ENCODE measurements at places on chromosomes 13 and 19. TPM values are rescaled to one million over a fixed set of nuclear protein-coding genes. Genes with fewer than 3 reads are reported as not detected.

- no peak for DNase-seq
These were observed 101.4 kb downstream of the STK24 start for GRCh38 chr13:98475522-98475921.

- no peak for DNase-seq
These were observed 48.6 kb upstream of the PCDH8 start for GRCh38 chr13:52896827-52897659.

DNA sequence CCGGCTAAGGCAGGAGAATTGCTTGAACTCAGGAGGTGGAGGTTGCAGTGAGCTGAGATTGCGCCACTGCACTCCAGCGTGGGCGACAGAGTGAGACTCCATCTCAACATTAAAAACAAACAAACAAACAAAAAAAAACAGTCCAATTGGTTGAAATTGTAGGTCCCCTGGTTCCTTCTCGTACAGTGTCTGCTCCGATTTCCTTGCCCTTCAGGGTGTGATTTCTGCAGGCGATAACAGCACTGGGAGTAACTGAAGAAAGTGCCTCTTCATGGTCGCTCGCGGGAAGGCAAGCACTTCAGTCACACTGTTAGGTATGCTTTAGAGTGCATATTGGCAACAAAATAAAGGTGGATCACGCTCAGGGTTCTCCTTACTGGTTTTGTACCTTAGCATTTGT is 39.7 kb downstream of the TPT1 start:
- DNase-seq: no peak

- peak; percentile 53 for DNase-seq
These were observed 64.5 kb downstream of the CHST8 start for GRCh38 chr19:33686262-33686661.

GRCh38 chr13:43044720-43045301 is 21.4 kb downstream of the DNAJC15 start:
- DNase-seq: no peak

DNA sequence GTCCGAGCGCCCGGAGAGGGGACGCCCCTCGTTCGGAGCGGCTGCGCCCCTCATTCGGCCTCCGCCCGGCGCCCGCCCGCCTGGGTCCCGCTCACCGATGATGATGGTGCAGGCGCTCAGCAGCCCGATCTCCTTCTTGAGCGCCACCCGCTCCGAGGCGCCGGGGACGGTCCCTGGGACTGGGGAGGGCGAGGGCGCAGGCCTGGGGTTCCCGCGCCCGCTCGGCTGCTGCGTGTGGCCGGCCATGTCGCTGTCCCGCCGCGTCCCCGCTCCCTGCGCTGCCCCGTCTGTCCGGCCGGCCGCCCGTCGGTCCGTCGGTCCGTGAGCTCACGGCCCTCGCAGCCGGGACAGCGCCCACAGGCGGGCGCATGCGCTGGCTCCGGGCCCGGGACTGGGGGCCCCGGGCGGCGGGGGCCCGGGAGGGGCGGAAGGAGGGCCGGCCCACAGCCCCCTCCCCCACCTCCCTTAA is at the start of gene SLC7A10:
Gene SLC7A10 (minus strand): TSS at position 393 of the 469 bp plus-strand sequence. CDS start 147 bp downstream, at position 246.
- DNase-seq: no peak

DNA sequence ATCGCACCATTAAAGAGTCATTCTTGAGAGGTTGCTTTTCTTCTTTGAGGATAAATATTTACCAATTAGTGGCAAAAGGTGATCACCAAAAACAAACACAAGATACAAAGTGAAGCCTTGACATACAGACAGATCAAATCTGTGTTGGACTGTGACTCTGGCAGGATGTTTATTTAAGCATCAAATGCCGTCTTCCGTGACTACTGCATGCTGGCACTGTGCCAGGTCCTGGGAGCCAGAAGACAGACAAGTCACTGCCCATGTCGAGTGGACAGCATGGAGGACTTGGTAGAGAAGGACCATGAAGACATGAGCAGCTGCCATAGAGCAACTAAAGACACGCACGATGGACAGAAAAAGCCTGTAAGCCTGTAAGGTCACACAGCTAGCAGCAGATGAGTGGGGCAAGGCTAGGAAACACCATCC is 92.8 kb upstream of the FARP1 start:
- no peak for DNase-seq

GRCh38 chr19:40908976-40909375 is 26.9 kb upstream of the CYP2A7 start:
- DNase-seq: no peak

- DNase-seq: no peak
These were observed 3.4 kb upstream of the DPF1 start for GRCh38 chr19:38227287-38228004.

DNA sequence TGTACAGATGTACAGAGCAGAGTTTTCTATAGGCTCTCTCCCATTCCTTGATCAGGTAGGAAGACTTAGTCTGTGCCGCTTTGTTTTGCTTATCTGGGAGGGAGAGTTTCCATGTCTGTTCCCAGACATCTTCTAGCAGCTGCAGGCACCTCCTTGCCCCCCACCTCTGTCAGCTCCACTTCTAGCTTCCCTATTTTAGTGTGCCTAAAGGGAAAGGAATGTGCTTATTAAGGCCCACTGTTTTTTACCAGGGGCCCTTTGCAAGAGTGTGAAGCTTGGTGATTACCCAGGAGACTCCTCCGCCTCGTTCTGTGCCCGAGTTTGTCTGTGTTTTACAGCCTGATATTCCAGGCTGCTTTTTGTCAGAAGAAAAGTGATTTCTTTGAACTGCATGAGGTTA is 1984.4 kb downstream of the OLFM4 start:
- no peak for DNase-seq

GRCh38 chr19:8363803-8364771 is at the start of gene ANGPTL4:
TSS of gene ANGPTL4 (plus strand) at chr19:8364155. CDS start at chr19:8364322, 167 bp downstream.
- DNase-seq: peak; percentile 77

- DNase-seq: peak; percentile 75
These were observed 3.5 kb downstream of the ANGPTL4 start for GRCh38 chr19:8367327-8368001.

DNA sequence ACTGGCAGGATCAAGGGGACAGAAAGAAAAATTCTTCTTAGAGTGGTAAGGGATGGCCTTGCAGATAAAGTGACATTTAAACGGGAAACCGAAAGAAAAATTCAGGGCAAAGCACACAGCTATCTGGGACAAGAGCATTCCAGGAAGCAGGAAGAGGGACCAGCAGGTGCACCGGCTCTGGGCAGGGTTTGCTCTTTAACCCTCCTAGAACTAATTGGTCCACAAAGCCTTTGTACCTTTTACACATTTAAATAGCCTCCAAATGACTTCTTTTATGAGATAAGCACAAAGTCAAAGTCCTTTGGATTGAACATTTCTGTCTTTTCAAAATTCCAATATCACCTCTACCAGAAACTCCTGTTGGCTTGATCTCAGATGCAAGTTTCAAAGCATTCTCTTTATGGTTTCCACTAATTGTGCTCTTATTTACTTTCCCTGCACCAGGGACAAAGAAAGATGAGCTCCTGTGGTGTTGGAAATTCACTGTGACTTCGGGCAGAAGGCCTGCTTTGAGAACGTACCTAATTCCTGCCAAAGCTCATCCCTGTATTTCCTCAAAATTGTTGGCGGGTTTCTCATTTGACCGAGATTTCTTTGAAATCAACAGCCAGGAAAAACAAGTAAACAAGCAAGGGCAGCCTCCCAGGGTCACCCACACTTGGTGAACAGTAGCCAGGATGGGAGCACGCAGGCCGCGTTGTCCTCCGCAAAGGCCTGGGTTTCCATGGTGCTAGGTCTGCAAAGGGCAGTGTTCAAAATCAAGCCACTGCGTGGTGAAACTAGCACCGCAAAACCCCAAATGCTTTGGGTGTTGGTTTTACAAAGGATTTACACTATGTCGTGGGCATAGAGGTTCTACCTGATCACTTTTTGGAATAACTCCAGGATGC is 98.6 kb downstream of the IRS2 start:
- no peak for DNase-seq

DNA sequence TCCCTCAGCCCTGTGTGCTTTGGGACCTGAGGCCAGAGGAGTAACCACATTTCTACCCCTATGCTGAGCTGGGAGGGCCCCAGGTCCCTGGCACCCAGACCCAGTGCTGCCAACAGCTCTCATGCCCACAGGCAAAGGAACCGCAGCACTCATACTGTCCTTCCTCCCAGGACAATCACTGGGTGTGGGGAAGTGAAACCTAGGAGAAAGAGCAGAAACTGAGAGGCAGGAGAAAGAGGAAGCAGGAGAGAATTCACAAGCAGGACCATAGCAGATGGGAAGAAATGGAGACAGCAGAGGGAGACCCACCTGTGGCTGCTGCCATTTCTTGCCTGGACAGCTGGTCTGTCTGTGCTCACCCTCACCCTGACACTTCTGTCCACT is 18.9 kb downstream of the CCDC97 start:
- DNase-seq: no peak

DNA sequence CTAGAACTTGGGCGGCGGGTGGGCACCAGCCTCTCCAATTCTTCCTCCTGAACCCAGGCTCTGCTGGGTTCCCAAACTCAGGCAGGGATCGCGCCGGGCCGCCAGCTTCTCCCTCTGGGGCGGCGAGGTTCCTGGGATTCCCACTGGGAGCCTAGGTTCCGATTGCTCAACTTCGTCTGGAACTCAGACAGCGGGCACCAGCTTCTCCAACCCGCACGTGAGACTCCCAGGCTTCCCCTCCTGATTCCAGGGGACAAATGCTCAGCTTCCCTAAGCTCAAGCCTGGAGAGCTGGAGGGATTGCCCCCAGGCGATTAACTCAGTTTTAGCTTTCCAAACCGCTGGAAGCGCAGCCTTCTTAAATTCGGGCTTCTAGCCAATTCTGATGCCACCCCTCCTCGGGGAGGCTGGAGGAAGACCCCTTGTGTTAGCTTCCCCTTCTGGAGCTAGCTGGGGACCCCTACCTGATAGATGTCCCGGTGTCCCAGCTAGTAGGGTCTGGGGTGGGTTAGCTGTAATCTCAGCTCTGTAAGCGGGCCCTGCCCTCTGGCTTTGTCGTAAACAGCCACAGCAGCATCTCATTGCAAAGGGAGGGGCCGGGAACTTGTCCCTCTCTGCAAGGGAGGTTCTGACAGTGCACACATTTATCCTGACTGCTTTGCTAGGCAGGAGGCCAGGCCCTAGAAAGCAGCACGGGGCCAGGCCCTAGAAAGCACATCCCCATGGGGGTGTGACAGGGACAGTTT is 671 bp downstream of the MCOLN1 start:
- peak; percentile 92 for DNase-seq

DNA sequence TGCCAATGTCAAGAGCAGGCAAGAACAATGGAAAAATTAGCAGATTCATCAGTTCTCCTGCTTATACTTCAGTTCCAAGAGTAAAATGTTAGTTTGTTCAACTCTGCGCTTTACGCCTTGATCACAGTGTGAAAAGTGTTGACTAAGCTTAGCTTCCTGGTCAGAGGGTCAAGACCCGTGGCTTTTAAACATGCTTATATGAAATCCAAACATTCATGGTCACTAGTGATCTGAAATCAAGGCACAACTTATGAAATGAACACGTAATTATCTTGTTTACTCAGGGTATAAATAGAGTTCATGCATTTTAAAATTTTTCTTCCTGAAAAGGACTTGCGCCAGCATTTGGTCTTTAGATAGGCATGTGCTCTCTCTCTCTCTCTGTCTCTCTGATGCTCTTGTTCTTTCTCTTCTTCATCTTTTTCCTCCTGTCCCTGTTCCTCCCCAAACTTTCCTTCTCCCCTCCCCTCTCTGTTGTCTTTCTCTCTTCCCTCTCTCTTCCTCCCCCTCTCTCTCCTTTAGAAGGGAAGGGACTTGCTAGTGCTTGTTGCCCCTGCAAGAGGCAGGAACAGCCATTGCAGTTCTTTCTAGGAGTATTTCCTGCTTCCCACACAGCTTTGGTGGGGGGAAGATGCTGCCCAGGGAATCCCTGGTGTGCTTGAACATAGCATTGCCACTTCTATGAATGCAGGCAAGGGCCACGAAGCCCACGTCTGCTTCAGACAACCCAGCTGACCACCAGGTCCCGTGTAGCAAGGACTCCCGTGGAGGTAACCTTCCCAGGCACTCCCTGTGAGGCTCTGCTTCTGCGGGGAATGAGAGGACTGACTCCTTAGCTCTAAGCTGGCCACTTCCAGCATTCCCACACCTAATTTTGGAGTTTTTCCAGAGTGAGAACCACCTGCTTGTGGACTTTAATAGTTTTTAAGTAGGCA is 7.1 kb upstream of the ZNF536 start:
- peak; percentile 54 for DNase-seq

GRCh38 chr13:53104136-53104535 is 75.5 kb downstream of the OLFM4 start:
- no peak for DNase-seq

- DNase-seq: peak; percentile 94
These were observed 73.8 kb downstream of the GADD45B start for GRCh38 chr19:2549701-2550191.

GRCh38 chr19:2110822-2111221 is 14.1 kb downstream of the IZUMO4 start:
- DNase-seq: no peak

GRCh38 chr19:54573330-54573872 is at the start of gene LILRA2:
TSS of gene LILRA2 (plus strand) at chr19:54573790. CDS start at chr19:54573879, 89 bp downstream.
- no peak for DNase-seq

- DNase-seq: no peak
These were observed 111.3 kb downstream of the ZNF486 start for GRCh38 chr19:20278342-20278741.

DNA sequence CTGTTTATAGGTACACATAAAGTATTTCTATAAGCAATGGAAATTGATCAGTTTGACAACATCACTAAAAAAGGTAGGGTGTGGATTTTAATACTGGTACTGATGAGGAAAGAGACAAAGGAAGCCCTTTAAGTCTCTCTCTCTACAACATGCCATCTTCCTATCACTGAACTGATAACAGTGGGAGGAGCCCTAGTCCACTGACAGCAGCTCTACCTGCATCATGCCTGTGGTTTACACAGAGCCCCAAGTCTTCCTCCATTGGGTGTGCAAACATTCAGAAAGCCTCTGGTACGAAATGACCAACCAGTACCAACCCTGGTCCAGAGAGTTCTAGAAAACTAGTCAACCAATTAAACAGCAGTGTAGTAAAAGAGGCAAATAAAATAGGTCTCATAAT is 53.4 kb downstream of the KLF12 start:
- no peak for DNase-seq

GRCh38 chr13:75426421-75426820 is 55.5 kb downstream of the TBC1D4 start:
- no peak for DNase-seq

- no peak for DNase-seq
These were observed 4.0 kb downstream of the GNA11 start for GRCh38 chr19:3098141-3098514.

DNA sequence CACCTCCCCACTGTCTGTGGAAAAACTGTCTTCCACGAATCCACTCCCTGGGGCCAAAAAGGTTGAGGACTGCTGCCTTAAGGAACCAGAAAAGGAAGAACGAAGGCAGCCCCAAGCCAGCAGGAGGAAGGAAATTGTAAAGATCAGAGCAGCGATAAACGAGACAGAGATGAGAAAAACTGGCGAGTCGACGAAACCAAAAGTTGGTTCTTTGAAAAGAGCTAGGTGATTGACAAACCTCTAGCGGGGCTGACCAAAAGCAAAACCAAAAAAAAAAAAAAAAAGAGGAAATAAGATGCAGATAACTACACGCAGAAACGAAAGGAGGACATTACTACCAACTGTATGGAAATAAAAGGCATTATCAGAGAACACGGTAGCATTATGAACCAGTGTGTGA is 76.9 kb downstream of the GADD45B start:
- DNase-seq: no peak

The FLT1 gene
- 16.3 TPM for total RNA-seq

The TSHZ3 gene
- total RNA-seq: 4.0 TPM

The SIGLEC12 gene
- 0.54 TPM for total RNA-seq

The CLEC11A gene
- total RNA-seq: 13.9 TPM

The PSPN gene
- 0.68 TPM for total RNA-seq

The SHISA7 gene
- 0.10 TPM for total RNA-seq

The LRRC63 gene
- total RNA-seq: not detected

The AP1M2 gene
- 61.3 TPM for total RNA-seq

The NLRP11 gene
- not detected for total RNA-seq

The CYP2F1 gene
- not detected for total RNA-seq

The HNRNPM gene
- total RNA-seq: 86.9 TPM

The C5AR2 gene
- total RNA-seq: 1.4 TPM

The POSTN gene
- total RNA-seq: 146 TPM

The BEST2 gene
- 70.7 TPM for total RNA-seq

All from lower leg skin (tissue), 4 donors.